ENCODE measurements at places on chromosomes 7 and 10.

DNA sequence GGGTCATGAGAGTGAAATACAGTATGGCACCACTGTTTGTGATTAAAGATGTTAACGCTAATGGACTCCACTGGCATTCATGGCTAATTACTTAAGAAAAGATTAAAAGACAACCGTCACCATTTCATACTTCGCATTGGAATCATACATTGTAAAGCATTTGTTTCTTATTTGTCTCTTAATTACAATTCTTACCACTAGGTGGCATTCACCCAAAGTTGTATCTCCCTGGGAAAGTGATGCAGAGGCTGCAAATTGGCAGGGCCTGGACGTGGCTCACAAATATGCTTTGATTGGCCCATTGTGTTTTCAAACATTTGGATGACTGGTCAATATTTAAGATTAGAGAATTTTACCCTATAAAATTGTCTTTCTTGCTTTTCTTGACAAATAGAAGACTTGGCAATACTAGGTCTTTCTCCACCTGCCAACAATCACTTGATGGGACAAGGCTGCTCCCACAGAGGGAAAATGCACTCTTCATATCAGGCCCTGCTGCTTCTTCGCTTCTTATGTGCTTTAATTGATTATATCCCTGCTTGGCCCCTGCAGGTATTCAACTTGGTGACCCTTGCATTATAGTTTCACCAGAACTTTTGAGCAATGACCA is 72.1 kb upstream of the STARD3NL start:
- DNase-seq: peak; percentile 41

- no peak for DNase-seq
Observed at GRCh38 chr10:133347710-133348517, 741 bp downstream of the PRAP1 start.

- no peak for DNase-seq
Observed at GRCh38 chr7:111561654-111561903, 713 bp downstream of the IMMP2L start.

- DNase-seq: no peak
Observed at GRCh38 chr7:72751978-72752377, 76.0 kb downstream of the TYW1B start.

DNA sequence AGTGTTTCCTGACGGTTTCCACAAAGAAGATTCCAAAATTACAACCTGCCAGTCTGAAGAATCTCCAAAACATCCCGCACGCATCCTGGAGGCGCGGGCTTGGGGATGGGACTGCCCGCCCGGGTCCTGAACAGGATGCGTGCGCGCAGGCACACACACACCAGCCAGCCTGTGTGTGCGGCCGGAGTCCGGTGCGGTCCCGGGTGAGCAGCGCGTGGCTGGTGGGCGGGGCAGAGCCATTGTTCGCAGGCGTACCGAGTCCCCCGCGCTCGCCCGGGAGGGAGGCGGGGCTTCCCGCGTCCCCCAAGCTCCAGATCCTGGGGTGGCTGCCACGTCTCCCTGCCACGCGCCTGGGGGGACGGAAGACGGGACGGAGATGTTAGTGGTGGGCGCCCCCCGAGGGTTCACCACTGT is 675 bp upstream of the SCD start:
- peak; percentile 70 for DNase-seq

DNA sequence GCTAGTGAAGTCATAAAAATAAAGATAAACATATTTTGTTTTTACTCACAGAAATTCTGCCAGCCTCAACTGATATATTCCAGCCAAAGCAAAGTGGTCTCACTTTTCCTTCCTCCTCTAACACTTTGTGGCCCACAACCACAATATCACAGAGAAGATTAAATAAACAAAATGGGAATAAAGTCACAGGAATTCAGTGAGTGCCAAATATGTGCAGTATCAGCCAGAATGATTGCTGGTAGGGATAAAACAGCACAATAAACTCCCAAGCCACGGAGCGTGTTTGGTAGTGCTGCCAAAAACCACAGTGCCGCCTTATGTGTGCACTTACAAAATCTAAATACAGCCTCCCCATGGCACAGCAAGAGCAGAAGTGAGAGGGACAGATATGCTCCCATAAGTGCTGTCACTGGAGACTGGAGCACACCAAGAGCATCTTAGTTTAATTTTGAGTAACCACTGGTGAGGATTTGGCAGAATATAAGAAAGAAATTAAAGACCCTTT is 155.8 kb downstream of the POM121L12 start:
- DNase-seq: no peak

- no peak for DNase-seq
Observed at GRCh38 chr10:8637640-8638039, 583.2 kb downstream of the GATA3 start.

- peak; percentile 13 for DNase-seq
Observed at GRCh38 chr7:99997545-99998137, 17.8 kb upstream of the ZKSCAN1 start.

DNA sequence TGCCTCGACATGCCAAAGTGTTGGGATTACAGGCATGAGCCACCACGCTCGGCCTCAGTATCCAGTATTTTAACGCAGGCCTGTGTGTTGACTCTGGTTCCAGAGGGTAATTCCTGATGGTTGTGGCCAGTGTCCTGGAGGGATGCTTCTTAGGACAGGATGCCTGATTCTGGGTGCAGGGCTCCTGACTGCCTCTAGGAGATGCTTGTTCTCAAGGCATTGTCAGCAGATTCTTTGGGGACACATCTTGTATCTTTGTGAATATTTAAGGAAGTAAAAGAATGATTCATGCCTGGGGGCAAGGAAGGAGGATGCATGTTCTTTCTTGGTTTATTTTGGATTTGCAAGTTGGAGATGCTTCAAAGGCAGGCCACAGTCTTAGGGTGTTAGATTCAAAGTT is 2.2 kb downstream of the ZDHHC4 start:
- no peak for DNase-seq

GRCh38 chr7:151626422-151627115 is 106.9 kb upstream of the RHEB start:
- no peak for DNase-seq

DNA sequence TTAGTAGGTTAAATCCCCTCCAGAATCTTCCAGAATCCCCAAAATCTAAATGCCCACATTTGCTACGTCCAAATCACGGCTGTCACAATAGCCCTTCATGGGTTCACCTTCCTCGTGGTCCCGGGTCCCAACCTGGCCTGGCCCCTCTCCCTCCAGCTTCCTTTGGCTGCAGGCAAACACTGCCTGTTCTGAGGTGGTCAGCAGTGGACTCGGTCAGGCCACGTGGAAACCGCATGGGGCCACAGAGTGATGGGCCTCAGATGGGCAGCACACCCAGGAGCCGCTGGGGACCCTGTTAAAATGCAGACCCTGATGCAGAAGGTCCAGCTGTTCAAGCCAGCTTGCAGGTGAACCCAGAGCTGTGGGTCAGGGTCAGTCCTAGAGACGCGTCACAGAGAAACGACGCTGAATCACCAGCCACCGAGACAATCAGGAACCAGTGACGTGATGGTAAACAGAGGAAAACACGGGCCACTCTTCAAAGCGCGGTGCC is 588.6 kb downstream of the DNAJB6 start:
- DNase-seq: no peak

DNA sequence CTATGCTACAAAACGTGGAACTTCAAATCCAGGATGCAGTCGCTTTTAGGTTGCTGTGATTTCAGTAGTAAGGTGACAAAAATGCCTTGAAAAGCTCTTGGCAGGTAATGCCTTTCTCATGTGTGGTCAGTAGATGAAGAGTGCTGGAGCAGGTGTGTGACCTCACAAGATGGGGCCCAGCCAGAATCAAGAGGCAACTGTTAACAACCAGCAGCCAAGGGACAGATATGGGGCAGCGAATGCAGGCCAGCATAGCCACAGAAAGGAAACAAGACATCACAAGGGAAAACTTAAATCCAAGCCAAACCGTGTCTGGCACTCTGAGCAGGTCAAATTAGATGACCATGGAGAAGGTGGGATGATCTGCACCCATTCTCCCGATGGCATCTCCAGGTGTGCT is 12.3 kb downstream of the HUS1 start:
- DNase-seq: no peak

DNA sequence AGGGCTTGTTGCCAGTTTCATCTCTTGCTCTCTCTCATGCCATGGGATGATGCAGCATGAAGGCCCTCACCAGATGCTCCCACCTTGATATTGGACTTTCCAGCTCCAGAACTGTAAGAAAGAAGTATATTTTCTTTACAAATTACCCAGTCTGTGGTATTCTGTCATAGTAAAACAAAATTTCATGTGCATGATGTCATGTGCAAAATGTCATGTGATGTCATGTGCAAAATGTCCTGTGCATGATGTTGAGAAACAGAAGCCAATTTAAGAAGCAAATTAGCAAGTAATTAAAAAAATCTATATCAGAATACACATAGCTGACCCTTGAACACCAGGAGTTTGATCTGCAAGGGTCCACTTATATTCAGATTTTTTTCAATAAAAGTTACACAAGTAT is 56.6 kb downstream of the DNAJC1 start:
- no peak for DNase-seq

- no peak for DNase-seq
Observed at GRCh38 chr7:3943779-3944520, 642.9 kb downstream of the SDK1 start.

Measured in fibroblast of gingiva (primary cell).